ENCODE measurements at places on chromosomes 3 and 15.

DNA sequence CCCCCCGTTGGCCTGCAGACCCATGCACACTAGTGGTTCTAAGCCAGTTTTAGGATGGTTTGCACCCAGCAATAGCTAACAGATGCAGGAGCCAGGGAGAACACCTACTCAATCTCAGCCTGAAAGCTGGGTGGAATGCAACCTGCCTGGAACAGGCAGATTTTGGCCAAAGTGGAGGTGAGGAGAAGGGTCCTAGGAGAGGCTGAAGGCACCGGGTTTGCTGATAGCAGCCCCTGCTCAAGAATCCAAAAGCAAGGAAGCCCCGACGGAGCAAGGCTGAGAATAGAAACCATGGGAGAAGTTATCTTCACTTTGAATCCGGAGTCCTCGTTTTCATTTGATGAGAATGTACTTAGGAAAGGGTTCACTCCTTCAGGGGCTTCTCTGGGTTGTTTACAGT is 9.9 kb downstream of the RRP9 start:
- DNase-seq, result no peak

DNA sequence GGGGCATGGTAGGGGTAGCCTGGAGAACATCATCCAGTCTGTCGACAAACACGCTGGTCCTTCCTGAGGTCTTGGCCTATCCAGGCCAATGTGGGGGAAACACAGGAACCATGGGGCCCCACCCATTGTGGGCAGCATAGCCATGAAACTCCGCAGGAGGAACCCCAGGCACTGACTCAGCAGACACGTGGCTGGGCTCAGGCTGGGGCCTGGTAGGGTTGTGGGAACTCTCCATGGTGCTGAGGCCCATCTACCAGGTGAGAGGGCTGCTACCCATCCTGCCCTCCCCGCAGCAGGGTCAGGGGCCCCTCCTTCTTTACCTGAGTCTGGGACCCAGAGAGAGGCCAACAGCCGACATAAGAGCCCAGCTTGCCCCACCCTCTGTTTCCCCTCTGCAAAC is 22.6 kb upstream of the CACNA2D2 start:
- DNase-seq, result peak; percentile 49

- DNase-seq, result no peak
Observed at GRCh38 chr15:93617443-93617842, 528.4 kb upstream of the RGMA start.

GRCh38 chr3:150074697-150075416 is 104.2 kb upstream of the PFN2 start:
- no peak for DNase-seq

DNA sequence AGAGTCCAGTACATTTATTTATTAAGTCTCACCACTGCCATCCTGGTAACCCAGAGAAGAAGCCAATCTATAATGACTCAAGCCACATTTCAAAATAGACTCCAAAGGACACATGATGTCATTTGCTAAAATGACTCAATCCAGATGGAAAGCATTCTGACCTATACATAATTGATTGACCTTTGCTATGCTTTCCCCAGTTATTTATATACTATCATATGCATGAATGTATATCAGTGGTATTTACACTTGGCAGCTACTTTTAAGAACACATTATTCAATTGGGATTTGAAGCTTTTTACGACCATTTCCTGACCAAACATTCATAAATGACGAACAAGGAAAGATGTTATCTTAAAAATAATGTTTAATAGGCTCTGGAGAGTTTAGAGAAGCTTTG is 297.2 kb downstream of the FHIT start:
- no peak for DNase-seq

GRCh38 chr15:64010719-64011118 is 35.6 kb downstream of the DAPK2 start:
- peak; percentile 69 for DNase-seq

GRCh38 chr3:186481526-186481925 is 62.7 kb downstream of the CRYGS start:
- DNase-seq, result no peak

DNA sequence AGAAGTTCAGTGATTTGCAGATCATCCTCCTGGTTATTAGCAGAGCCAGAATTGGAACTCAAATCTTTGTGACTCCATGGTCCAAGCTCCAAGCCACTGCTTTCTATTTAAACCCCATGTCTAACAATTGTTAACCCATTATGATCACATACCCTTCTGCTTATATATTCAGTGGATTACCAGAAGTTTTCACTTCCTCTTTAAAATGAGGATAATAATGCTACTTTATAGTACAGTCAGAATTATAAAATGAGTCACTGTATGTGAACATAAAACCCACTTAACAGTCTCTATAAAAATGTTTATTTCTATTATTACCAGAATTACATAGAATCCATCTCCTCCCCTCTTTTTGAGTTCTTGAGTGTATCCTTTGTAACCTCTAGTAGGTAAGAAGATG is 550.7 kb upstream of the DPPA4 start:
- no peak for DNase-seq

- DNase-seq, result no peak
Observed at GRCh38 chr15:94740469-94740868, 509.1 kb downstream of the MCTP2 start.

DNA sequence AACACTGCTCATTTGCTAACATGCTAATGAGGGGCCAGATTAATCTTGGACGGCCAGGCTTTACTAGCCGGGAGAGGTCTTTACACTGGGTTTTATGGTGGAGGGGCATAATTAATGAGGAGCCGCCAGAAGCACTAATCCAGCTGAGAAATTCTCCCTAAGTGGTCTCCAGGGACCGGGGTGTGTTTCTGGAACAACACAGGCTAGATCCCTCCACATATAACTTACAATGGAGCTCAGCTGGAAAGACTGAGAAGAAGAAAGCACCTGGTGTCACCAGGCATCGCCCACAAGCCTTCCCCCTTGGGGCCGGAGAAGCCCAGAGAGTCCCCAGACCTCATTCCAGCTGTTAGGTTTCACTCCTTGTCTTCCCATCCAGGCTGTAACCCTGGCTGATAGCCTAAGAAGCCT is 127.5 kb downstream of the MEGF11 start:
- DNase-seq, result no peak

- DNase-seq, result no peak
Observed at GRCh38 chr3:102529452-102529851, 94.6 kb downstream of the ZPLD1 start.

DNA sequence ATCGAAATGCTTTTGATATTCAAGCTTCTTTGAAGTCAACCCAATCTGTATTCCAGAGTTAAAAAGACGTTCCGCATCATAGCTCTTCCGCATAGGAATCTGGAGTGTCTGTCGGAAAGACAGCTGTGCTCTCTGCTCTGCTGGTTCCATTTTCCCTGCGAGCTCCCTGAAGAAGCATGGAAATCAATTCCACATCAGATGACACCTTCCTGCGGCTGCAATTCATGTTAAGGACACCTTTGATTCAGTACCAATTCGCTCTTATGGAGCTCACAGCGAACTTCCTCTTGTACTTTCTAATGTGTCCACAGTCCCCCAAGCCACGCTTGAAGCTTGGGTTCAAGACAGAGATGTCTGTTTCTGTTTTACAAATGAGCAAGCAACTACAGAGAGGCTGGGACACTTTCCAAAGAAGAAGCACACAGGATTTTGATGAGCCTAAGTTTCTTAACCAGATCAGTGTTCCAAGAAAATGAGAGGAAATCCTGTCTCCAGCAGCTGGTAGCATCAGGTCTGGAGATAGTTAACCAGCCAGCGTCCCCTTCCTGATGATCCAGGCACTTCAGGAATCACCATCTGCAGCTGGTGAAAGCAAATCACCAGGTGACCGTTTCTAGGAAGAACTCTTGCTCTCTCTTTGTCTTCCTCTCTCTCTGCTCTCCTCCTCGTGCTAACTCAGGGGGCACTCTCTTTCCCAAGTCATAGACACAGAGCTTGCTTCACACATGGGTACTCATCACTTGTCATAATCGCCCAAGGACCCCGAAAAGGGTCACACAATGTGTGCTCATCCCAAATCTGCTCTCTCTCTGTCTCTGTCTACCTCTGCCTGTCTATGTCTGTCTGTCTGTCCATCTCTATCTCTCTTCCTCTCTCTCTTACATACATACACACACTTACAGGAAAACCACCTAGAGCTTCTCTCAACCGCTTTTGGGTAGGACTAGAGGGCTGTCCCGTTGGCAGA is 281.8 kb downstream of the FAM43A start:
- DNase-seq, result no peak

DNA sequence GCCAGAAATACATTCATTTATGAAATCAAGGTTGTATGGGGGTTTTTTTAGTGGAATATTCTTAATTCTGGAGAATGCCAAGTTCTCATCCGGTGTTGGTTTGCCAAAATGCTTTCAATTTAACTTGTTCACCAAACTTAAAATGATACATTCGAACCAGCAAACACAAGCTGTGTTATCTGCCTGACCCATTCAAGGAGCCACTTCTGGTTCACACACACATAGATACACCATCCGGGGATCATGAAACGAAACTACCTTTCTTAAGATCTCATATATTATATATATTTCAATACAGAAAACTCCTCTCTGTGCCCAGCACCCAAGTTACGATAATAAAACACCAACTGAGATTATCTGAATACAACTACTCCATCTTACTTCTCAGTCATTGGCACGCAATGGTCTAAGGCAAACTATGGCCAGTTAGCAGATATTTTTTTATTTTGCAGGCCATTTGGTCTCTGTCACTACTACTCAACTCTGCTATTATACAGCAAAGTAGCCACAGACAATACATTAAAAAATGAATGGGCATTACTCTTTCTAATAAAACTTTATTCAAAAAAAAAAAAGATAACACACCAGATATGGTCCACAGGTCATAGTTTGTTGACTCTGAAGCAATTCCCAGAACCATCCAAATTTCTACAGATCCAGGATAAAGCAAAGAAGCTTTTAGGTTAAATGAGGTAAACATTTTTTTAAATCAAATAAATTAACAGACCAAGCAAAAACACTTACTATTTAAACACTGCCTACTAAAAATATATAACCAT is 89.6 kb downstream of the TBL1XR1 start:
- no peak for DNase-seq

GRCh38 chr15:83794209-83794608 is 140.3 kb downstream of the ADAMTSL3 start:
- no peak for DNase-seq

GRCh38 chr3:160544844-160545503 is 20.4 kb downstream of the KPNA4 start:
- DNase-seq, result no peak

DNA sequence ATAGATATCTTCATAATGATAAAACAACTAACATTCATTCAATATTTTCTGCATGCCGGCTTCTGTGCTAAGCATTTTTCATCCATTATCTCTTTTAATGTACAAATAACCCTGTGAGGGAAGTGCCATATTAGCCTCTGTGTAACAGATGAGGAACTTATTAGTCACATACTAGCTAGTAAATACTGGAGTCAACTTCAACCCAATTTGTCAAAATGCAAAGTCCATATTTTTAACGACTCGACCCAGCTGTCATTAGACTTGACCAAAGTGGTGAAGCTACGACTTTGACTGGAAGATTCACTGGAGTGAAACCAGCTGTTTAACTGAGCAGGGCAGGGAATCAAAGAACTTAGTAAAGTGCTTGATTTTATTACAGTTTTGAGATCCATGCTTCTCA is 41.6 kb downstream of the PARP15 start:
- DNase-seq, result no peak

- DNase-seq, result no peak
Observed at GRCh38 chr3:184815046-184815930, 3.3 kb downstream of the VPS8 start.
